ENCODE measurements at places on chromosomes 5 and 9.

GRCh38 chr5:37701868-37702267, 138.0 kb downstream of the GDNF start:
- DNase-seq = no peak

GRCh38 chr5:142938266-142938880, 168.2 kb downstream of the ARHGAP26 start:
- DNase-seq = no peak

- DNase-seq = no peak
Observed at GRCh38 chr5:173352366-173353349, 24.4 kb upstream of the STC2 start.

DNA sequence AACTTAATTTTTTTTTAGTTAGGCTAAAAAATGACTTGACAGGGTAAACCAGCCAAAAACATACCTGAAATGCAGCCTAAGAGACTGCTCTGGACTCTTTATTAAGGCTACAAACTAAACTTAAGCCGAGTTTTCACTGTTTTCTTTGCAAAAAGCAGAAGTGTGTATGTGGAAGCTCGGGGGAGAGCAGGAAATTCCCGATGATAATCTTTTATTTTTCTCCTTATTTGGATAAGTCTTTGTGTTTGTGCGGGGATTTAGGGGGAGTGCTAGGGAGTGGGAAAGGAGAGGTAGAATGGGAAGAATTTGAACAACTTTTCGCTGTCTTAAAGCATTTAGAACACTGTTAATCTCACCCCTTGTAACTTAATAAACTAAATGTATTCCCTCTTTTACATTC, 30.7 kb upstream of the GPR21 start:
- no peak for DNase-seq

DNA sequence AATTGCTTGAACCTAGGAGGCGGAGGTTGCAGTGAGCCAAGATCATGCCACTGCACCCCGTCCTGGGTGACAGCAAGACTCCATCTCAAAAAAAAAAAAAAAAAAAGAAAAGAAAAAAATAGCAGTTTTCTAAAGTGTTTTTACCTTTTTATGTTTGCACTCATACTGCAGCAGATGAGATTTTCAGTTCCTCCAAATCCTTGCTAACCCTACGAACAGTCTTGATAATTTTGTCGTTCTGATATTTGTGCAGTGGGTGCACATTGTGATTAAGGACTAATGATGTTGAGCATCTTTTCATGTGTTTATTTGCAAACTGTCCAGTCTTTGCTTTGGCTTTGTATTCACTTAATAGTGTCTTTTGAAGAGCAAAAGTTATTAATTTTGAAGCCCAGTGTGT, 42.9 kb downstream of the ZCCHC7 start:
- DNase-seq = no peak

- DNase-seq = no peak
Observed at GRCh38 chr5:174344335-174344734, 298.8 kb downstream of the NSG2 start.

DNA sequence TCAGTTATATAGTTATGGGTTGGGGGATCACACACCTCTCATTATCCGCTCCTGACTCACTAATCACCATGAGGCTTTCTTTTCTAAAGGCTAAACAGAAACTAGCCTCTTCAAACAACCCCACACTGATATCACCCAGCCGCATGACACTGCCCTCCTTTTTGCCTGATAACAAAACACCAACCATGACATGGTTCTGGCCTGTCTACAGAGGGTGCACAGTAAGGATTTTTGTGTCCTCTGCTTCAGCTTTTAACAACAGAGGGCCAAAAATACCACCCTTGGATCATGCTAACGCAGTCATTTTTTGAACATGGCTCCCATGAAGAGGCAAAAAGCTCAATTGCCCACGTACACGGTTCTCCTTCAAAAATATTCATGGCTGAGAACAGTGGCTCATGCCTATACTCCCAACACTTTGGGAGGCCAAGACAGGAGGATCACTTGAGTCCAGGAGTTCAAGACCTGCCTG, 4.0 kb downstream of the CMBL start:
- DNase-seq = no peak

- DNase-seq = no peak
Observed at GRCh38 chr9:129343424-129344375, 165.6 kb upstream of the IER5L start.

DNA sequence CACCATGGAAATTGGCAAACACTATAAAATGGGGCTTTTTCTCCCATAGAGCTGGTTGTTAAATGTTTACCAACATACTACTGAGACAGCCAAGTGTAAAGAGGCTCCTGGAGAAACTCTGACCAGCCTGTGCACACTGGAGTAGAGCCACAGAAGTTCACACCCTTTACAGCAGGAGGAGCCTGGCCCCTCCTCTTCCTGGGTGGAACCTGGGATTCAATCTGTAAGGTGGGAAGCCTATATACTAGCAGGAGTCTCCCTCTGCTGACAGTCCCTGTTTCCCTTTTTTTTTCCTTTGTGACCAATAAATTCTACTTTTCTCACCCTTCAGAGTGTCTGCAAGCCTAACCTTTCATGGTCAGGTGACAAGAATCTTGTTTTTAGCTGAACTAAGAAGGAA, 10.4 kb upstream of the SLC30A5 start:
- DNase-seq = no peak

- DNase-seq = no peak
Observed at GRCh38 chr9:97315550-97315949, 8.1 kb downstream of the CCDC180 start.

DNA sequence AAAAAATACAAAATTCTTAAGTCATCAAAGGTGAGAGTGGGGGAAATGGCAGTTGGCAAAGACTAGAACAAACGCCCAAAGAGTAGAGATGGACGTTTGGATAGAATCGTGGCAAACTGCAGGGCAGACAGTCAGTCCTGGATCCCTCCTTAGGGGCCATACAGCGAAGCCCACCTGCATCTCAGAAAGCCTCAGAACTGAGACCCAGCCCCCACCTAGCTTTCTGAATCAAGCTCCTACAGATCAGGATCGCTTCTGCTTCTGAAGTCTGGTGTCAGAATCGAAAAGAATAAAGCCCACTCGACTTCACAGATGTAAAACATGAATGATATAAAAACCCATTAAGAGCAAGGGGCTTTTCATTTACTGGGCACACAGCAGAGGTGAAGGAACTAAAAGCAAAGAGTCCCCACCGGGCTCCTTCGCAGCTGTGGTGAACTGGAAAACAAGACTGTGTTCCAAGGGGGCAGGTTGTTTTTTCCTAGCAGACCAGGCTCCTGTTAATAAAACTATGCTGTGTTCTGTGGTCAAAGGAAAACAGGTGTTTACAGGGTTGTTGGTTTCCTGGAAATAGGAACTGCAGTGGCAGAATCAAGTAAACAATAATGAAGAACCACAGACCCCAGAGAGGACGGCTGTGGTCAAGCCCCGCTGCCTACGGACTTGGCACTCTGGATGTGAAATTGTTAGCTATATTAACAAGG, 91.8 kb downstream of the TLE1 start:
- DNase-seq = no peak

GRCh38 chr9:16625811-16626210, 244.7 kb downstream of the BNC2 start:
- DNase-seq = no peak

- DNase-seq = no peak
Observed at GRCh38 chr9:89022902-89023301, 31.6 kb downstream of the S1PR3 start.

DNA sequence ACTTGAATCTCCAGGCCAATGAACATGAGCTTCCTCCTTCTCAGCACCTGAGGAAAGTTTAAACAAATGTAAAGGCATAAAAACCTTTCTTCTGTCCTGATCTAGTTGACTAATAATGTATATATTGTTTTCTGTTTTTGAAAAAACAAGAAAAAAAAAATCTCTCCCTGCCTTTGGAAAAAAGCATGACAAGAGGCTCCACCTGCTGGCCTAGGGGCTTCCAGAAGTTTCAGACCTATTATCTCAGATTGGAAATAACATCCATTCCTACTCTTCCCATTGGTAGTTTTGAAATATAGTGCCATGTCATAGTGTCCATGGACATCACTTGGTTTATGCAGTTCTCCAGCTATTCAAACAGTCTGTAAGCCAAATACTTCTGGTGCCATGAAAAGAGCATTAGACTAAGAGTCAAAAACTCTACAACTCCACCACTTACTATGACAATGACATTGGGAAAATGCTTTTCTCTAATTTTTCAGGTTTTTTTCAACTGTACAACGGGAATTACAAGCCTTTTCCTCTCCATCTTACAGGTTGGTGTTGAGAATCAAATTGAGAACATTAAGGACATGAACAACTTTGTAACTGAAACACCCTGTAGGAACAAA, 409.6 kb upstream of the MPDZ start:
- DNase-seq = no peak

DNA sequence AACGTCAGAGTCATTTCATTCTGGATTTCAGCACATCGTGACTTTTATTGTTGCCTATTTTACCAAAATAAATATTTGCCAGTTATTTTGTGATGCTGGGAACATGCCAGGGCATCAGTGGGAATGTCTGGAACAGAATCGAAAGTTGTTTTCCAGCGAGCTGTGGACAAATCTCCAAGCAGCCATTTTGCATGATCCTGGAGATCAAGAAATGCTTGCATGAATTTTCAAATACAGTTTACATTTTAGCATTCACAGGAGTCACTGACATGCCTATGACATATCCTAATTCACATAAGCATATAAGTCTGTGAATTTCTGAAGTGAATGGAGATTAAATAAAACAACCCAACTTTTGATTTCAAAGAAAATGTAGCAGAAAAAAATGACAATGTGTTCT, 119.4 kb downstream of the VCAN start:
- no peak for DNase-seq

- DNase-seq = peak; percentile 51
Observed at GRCh38 chr9:123472862-123473614, 117.0 kb downstream of the CRB2 start.

GRCh38 chr5:181170237-181170825, 22.9 kb downstream of the OR2V2 start:
- no peak for DNase-seq

DNA sequence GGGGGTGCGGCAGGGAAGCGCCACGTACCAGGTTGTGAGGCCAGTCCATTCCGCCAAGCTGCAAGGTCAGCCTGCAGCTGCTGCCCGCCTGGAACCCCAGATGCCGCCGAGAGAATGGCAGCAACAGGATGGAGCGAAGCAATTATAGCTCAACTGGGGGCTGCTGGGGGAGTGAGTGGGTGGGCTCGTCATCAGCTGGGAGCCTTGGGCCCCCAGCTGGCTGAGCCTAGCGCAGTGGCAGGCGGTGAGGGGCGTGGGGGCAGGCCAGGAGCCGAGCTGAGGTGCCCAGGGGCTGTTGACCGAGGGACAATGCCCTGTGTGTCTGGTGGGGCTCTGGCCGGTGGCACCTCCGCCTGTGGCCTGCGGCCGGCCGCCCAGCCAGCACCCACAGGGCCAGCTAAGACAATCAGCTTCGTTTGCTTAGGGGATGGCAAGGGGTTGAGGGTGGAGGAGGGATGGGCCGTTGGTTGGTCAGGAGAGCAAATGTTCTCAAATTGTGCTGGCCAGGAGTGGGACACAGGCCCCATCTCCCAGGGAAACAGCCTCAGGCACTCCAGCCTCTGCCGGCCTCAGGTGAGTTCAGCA, at the start of gene IL17B:
Gene IL17B (minus strand): TSS at position 116 of the 585 bp plus-strand sequence. CDS start 67 bp downstream, at position 49.
- DNase-seq = no peak

DNA sequence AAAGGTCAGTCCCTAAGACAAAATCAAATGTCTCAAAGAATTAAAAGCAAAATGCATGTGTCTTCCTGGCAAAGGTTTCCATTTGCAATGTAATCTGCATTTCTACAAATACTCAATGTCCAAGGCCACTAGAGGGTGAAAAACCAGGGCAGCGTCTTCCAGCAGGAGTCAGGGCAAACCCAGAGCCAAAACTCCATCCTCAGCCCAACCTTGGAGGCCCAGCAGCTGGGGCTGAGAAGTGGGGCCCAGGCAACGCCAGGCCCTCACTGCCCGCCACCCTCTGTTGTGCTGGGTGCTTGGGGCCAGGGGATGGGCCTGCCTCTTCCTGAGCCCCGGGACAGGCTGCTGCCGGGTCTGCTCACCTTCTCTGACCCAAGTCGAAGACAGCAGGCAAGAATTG, 200.1 kb downstream of the PAX5 start:
- no peak for DNase-seq

- DNase-seq = no peak
Observed at GRCh38 chr9:98563212-98563907, 145.4 kb downstream of the GABBR2 start.

- no peak for DNase-seq
Observed at GRCh38 chr5:171953860-171954701, 52.4 kb downstream of the FBXW11 start.
